Lung microvascular endothelial cell (primary cell): ENCODE measurements at places on chromosomes 2 and 18.

DNA sequence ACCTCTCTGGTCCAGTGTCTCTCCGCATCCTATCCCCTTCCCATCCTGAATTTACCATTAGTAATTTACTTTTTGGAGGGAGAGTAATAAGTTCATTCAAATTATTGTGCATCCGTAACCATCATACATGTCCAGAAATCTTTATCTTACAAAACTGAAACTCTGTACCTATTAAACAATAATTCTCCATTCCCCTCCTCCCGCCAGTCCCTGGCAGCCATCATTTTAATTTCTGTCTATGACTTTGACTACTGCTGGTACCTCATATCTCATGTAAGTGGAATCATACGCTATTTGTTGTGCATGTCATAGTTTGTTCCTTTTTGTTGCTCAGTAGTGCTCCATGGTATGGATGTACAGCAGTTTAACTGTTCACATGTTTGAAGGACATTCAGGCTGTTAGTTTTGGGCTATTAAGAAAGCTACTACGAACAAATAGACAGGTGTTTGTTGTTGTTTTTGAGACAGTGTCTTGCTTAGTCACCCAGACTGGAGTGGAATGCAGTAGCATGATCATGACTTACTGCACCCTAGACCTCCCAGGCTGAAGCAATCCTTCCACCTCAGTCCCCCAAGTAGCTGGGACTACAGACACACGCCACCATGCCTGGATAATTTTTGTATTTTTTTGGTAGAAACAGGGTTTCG is 2.0 kb downstream of the LIMS1 start:
- DNase-seq = no peak

DNA sequence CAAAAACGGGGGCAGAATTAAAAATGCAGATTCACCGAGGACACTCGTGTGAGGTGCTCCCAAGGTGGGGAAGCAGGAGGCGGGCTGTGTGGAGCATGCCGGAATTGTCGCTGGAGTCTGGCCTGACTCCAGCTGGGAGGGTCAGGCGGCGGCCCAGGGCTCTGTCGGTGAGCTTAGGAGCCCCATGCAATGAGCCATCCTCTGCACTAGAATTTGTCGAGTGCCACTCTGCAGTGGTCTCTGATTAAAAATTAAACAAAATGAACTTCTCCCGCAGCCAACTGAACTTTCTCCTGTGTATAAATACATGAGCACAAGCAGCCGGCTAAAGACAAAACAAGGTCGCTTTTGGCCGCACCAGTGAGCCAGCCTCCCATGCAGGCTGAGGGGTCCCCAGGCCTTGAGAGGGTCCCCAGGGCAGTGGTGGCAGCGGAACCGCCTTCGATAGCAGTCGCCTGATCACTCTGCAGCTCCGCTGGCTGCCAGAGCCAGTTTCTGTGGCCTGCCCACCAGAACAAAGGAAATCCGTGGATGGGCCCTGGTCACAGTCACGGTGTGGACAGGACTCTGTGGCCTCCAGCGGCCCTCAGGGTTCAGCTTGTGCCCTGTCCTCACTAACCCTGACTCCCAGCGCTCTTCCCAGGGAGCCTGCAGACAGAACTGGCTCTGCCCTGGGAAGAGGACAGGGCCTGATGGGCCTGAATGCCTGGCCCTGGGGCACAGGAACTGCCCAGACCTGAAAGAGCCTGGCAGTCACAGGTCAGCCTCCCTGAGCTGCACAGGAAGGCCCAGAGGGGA is 201.3 kb downstream of the EIPR1 start:
- DNase-seq = no peak

DNA sequence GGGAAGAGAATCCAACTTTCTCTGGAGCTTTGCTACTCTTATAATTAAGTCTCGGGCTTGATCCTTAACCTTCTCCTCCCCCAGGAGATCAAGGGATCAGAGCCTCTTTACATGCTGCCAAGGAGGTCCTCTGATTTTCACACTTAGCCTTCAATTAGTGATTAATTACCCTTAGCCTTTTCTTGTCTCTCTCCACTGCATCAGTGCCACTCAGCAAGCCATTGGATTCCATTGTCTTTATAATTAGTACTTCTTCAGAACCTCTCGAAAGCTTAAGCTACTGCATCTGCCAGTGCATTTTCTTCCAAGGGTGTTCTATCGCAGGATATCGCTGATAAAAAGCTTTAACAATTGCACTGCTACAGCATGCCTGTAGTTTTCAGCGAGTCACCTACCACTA is 477.0 kb upstream of the MEIS1 start:
- DNase-seq = no peak

DNA sequence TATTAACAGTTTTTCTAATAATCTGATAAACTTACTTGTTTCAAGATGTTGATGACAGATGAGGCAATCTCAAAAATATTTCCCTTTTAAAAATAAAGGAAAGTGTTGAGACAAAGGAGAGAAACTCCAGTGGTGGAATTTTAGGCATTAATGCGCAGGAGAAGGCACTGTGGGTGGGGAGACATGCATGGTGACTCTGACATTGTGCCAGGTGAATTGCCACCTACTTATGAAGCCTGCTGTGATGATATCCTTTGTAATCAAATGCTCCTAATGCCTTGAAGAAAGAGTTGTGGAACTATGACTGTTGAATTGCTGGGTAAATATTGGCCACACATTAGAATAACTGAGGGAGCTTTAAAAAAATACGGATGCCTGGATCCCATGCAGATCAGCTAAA is 101.4 kb downstream of the PLA2R1 start:
- DNase-seq = peak; percentile 9

GRCh38 chr18:10771053-10771709 is 245.4 kb downstream of the NAPG start:
- DNase-seq = no peak

- no peak for DNase-seq
Measured at GRCh38 chr2:60125611-60126426, 427.6 kb downstream of the BCL11A start.

DNA sequence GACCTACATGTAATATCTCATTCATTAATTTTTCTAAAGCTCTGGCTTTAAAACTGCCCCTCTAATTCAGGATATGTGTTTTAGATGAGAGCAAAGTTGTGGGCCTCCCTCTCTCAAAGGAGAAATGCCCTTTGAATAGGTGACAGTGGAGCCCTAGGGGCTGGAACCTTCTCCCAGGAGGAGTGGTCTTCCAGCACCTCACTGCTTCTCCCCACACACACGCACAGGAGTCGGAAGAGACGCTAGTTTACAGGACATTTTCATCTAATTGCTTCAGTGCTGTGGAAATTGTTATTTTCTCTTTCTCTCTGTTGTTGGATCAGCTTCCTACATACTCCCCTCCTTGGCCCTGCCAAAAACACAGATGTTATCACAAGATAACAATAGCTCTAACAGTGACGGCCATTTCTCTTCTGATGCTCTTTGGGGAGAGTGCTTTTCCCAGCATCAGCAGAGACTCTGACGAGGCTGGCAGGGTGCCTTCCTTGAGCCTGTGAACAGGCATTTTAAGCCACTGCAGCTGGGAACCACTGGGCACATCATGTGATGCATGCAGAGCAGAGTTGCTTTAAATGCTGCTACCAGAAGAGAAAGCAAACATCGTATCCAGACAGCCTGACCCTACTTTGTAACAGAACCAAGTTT is 209.4 kb upstream of the SP5 start:
- peak; percentile 56 for DNase-seq

DNA sequence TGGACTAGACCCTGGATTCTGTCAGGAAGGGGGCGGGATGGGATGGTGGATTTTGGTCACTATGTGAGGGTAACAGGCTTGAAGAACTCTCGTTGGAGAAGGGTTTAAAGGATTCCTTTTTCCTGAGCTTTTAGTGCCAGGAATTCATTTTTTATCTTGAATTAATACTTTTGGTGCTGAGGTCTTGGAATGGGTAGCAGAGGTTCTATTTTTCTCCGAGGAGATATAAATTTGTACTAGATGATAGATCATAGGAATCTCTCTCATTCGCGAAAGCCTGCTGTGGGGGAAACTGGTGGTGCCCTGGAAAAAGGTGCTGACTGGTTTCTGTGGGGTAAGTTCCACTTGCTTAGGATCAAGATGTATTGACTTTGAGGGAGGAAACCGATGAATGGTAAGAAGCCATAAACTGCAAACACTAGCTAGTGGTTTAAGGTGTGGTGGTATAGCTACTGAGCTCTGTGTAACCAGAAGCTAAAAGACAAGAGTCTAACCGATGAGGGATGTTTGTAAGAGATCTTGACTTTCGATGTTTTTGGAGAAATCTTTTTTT is 706 bp downstream of the AGPS start:
- peak; percentile 28 for DNase-seq

DNA sequence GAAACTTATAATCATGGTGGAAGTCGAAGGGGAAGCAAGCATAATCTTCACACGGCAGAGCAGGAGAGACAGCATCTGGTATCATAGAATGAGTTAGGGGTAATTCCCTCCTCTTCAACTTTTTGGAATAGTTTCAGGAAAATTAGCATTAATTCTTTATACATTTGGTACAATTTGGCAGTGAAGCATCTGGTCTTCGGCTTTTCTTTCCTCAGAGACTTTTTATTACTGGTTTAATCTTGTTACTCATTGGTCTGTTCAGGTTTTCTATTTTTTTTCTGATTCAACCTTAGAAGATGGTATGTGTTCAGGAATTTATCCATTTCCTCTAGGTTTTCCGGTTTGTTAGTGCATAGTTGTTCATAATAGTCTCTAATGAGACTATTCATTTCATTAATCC is 39.7 kb upstream of the ABCA12 start:
- no peak for DNase-seq

DNA sequence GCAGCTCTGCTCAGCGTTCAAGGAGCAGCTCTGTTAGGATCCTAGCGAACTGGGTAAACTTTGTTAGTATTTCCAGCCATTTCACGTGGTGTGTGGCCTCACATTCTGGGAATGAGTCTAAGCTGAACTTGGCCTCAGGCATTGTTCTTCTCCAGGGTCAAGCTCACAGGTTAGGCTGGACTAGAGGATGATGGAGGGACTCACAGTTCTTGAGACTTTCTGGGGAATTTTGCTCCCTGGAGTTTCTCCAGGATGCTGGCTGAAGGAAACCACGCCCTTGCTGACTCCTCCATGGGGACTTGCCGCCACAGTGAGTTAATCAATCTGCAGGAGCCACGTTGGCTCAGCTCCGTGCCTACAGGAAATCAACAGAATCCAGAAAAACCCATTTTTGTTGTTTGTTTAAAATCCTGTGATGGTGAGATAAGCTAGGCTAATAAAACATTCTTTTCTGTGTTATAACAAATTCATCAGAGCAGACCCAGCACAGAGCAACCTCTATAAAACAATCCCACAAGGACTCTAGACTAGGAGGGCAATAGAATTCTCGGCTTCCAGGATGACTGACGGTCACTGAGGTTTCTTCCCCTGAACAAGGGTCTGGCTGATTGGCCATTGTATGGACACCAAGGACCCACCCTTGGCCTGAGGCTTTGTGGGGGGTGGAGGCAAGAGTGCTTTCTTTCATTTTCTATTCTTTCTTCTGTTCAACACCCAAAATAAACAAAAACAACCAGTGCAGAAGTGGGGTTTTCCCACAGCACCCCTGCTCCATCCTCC is 12.6 kb downstream of the CNDP1 start:
- DNase-seq = no peak

DNA sequence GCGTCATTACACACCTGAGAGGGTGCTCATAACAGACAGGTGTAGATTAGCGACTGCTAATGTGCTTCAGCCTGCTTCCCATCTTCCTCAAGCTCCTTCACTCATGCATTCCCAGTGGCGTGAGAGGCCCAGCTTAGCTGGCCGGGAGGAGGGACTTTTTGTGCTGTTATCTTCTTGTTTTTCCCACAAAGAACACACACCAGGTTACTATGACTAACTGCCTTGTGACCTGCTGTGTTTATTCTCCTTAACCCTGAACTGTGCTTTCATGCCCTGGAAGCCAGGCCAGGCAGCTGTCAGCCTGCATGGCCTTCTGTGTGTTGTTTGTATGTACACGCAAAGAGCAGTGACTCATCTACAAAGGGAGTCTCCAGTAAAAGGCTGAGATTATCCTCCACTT is 143.8 kb downstream of the PIEZO2 start:
- peak; percentile 93 for DNase-seq

DNA sequence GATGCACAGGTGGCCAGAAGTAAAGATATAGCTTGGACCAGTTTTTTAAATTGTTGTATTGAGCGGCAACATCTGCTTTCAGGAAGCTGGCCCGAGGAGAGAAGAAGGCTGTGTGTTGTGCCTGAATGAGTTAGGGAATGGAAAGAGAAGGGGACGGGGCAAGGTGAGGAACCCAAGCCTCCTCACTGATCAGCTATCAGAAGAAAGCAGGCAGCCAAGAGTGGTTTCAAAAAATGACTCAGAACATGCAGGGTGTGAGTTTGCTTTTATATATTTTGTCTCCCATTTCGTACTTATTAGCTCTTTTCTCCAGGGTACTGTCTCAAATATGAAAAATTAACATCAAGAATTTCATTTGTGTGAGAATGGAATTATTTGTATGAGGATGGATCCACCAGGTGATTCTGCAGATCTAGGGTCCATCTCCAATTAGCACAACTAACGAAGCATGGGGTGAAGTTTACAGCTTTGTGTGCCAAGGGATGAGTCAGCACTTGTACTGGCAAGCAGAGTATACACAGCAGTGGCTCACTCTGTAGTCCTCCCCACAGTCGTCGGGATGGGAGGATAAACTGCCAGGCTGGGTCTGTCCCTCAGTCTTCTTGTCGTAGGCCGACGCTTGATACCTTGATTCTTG is 175.7 kb downstream of the PIEZO2 start:
- DNase-seq = peak; percentile 55

GRCh38 chr18:11040823-11041656 is 108.3 kb downstream of the PIEZO2 start:
- peak; percentile 66 for DNase-seq

DNA sequence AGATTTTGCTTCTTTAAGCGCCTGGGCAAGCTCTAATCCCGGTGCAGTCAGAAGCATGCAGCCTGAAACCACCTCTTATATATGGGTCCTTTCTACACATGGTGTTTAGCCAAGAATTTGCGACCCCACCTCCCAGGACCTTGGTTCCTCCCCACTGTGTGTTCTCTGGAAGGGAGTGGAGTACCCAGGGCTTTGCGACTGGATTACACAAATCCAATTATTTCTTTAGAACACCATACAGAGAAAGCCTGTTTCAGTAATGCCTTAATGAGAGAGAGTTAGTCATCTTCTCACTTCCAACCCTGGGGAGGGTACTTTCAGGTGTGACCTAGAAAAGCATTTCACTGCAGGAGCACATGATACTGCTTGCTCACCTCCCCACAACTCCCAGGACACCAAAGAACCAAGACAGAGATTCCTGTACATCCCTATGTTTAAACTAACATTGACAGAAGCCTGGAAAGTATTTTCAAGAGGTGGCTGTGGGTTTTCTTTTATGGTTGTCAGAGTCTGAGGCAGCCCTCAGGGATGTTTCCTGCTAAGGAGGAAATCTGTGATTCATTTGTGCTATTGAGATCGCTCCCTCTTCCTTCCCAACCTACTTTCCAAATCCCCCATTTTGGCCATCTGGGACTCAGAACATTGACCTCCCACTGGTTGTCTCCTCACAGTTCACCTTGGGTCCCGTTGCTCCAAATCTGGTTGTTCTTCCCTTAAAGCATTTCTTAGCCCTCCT is at the start of gene CAPN14:
TSS of gene CAPN14 (minus strand) at position 51 of the 736 bp plus-strand sequence. CDS start 12,068 bp downstream, outside the sequence.
- no peak for DNase-seq
